ENCODE measurements at places on chromosomes 2 and 18.

- DNase-seq: no peak
These were observed 52.6 kb upstream of the ACMSD start for GRCh38 chr2:134785659-134786430.

- DNase-seq: no peak
These were observed 10.1 kb downstream of the VIL1 start for GRCh38 chr2:218428846-218429558.

DNA sequence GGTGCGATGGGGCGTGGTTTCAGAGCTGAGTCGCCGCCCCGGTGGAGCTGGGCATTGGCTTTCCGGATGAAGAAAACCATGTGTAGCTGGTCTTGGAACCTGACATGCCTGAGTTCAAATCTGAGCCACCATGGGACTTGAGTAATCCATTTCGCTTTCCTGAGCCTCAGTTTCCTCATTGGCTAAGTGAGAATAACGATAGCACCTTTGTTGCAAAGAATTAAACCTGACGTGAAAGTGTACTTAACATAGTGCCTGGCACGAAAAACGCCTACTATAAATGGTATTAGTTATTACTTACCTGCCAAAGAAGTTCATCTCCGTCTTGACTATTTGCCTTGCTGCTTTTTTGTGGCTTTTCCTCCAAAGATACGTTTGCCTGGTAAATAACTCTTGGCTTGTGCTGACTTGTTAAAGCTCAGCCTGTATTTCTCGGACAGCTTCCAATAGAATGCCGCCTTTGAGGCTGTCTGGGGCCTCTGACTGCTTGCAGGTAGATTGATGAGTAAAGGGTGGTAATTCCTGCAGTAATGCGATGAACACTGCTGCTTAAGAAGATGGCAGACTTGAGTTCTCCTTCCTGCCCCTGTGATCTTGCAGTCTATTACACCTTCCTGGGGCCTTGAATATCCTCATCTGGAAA lies 1.3 kb downstream of the CDCA7 start:
- DNase-seq: no peak

DNA sequence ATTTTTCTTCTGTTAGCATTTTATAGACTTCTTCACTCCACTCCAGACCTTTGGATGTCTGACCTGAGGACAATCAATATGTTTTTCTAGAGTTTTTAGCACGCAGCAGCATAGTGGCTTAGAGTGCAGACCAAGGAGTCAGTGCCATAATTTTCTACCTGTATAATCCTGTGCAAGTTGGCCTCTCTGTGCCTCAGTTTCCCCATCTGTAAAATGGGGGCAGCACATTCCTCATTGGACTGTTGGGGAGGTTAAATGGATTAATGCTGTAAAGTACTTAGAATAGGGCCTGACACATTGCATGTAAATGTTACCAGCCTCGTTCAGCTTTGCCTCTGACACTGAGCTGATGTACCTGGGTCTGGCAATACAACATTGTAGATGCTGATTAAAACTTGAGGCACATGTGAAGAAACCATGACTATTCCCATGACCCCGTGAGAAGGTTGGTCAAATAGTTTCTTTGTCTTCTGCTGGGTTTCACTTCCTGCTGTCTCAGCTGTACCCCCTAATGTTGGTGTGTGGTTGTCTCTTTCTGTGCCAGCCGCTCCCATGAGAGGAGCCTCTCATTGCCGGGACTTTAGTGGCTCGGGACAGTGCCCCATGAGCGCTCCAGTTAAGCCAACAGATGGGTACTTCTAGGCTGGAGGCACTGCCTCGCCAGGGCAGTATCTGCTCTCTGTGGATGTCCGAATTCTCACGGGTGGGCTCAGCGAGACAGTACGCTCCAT lies 125.3 kb downstream of the SH3RF3 start:
- no peak for DNase-seq

- no peak for DNase-seq
These were observed 21.8 kb downstream of the RBM44 start for GRCh38 chr2:237820421-237820820.

- DNase-seq: no peak
These were observed 418.0 kb upstream of the ID2 start for GRCh38 chr2:8263901-8264300.

All from NCI-H2081 treated with DMSO at 0.1 percent for 48 hours (cell line).